ENCODE measurements at places on chromosomes 7 and 10.

GRCh38 chr7:45700556-45700955 lies 126.4 kb downstream of the ADCY1 start:
- no peak for DNase-seq

- DNase-seq: no peak
These were observed 46.9 kb upstream of the FMC1 start for GRCh38 chr7:139294241-139294640.

DNA sequence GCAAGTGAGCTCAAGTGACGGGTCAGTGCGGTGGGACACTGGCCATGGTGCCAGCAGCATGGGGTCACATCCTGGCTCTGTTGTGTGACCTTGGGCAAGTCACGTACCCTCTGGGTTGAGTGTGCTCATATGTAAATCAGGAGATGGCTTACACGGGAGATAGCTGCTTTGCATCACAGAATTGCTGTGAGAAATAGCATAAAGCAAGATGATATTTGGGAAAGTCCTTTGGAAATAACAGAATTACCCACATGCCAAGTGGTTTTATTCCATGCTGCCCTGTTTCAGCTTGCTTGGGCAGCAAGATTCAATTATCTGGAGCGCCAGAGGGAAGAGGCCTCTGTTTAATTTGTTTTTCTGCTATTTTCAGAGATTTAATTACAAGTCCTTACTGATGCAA lies 48.9 kb downstream of the LYZL2 start:
- no peak for DNase-seq

DNA sequence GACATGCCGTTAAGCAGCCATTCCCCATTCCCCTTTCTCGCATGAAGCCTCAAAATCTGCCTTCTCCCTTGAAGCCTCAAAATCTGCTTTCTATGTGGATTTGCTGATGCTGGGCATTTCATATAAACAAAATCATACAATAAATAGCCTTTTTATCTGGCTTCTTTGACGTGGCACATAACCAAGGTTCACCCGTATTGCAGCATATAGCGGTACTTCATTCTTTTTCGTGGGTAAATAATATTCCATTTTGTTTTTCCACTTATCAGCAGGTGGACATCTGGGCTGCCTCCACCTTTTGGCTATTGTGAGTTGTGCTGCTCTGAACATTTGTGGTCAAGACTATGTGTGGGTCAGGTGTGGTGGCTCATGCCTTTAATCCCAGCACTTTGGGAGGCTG lies 57.0 kb downstream of the BRI3 start:
- DNase-seq: no peak

GRCh38 chr10:132675031-132675740 lies 110.8 kb downstream of the NKX6-2 start:
- no peak for DNase-seq

DNA sequence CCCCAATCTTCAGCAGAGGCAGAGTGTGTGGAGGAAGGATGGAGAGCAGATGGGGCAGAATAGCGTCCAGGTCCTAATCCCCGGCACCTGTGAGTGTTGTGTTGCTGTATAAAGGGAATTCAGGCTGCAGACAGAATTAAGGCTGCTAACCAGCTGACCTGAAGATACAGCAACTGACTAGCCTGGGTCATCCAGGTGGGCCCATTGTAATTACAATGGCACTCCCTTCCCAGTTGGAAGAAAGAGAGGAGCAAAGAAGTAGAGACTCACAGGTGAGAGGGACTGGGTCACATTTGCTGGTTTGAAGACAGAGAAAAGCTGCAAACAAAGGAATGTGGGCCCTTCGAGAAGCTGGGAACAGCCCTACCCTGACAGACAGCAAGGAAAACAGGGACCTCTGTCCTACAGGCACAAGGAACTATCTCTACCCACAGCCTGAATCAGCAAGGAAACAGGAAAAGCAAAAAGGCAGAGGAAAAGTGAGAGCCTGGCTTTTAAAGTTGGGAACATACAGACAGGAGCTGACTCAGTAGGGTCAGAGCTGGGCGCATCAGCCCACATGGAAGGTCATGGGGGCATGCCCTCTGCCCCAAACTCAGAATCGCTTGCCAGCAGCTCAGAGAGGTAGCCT lies 11.6 kb upstream of the TMEM72 start:
- DNase-seq: no peak

- DNase-seq: peak; percentile 68
These were observed 18.2 kb downstream of the POLL start for GRCh38 chr10:101569622-101570427.

GRCh38 chr10:110433740-110434139 lies 64.0 kb upstream of the DUSP5 start:
- no peak for DNase-seq

DNA sequence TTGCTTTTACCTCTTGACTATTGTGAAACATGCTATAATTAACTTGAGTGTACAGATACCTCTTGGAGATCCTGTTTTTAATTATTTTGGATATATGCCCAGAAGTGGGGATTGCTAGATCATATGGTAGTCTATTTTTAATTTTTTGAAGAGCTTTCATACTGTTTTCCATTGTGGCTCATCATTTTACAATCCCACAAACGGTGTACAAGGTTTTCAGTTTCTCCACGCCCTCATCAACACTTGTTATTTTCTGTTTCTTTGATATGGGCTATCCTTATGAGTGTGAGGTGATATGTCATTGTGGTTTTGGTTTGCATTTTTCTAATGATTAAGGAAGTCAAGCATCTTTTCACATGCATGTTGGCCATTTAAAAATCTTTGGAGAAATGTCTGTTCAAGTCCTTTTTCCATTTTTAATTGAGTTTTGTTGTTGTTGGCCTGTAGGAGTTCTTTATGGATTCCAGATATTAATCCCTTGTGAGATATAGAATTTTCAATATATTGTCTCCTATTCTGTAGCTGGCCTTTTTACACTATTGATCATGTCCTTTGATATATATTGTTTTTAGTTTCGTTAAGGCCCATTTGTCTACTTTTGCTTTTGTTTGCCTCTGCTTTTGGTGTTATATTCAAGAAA lies 7.5 kb downstream of the AGK start:
- DNase-seq: no peak

- DNase-seq: peak; percentile 54
These were observed 77.5 kb downstream of the CDK6 start for GRCh38 chr7:92758796-92759431.

GRCh38 chr10:92545556-92545955 lies 28.3 kb downstream of the IDE start:
- DNase-seq: no peak

GRCh38 chr7:22121702-22122474 lies 176.2 kb upstream of the CDCA7L start:
- DNase-seq: peak; percentile 70

GRCh38 chr7:76165106-76165972 lies 36.4 kb upstream of the SRRM3 start:
- no peak for DNase-seq

DNA sequence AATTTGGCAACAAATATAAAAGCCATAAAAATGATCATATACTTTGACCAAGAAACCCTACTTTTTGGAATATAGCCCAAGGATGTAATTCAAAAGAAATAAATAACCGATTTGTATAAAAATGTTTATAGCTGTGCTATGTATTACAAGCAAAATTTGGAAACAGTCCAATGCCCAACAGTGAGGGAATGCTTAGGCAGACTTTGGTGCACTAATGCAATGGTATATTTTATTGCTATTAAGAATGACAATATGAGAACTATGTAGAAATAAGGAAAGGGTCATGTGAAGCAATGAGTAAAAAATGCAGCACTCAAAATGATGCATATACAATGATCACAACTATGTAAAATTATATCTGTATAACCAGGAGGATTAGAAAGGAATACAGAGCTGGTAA lies 273.8 kb upstream of the HPS1 start:
- no peak for DNase-seq

DNA sequence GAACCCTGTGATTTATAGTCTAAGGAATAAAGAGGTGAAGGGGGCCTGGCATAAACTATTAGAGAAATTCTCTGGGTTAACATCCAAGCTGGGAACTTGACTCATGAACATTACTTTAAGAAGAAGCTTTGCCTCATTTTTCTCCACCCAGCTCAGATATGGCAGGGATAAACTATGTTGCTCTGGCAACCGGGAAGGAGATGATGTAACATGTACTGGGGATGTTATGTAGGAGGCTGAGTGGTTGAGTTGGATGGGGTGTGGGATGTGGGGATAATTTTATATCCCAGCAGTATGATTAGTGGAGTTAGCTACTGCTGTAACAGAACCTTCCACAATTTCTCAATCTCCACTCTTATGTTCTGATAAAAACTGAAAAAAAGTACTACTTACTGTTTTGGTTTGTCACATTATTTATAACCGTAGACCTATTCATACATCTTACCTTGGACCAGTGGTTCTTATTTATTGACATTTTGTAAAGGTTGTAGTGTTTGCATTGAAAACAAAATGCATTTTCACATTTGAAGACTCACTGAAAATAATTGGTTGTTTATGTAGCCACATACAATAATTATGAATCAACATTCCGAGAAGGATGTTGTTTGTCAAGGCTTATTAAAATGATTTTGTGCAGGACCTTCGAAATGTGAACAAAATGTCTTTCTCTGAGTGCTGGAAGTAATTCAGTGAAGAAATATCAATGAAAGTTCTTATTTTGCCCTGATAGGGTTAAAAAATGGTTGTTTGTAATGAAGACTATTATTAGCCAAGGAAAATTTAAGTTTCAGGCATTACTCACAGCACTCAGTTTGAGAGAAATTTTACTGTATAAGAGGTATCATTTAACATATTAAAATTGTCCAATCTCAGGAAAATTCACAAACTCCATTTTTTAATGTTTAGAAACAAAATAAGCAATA lies 1.3 kb downstream of the OR2F2 start:
- DNase-seq: peak; percentile 96

DNA sequence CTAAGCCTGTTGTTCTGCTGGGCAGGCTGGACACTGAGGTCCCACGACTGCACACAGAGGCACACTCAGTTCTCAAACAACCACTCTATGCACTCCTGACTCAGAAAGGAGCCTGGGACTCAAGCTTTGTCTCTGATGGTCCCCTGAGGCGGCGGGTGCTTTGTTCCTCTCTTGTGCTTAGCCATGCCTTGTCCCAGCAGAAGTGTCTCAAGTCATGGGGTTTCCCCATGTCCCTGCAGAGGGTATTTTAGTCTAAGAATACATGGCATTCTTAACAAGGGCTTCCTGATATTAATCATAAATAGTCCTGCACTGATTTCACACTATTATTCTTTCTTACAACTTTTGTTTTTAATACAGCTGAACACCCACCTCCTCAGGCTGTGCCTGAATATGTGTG lies 72.5 kb downstream of the CXCL12 start:
- DNase-seq: no peak
